ENCODE measurements at places on chromosomes 7 and 10.
A peak's percentile ranks its signal among the peaks of the same experiment; 100 is the strongest.

- DNase-seq: no peak
These were observed 115.5 kb upstream of the ZMIZ1 start for GRCh38 chr10:78953113-78953798.

DNA sequence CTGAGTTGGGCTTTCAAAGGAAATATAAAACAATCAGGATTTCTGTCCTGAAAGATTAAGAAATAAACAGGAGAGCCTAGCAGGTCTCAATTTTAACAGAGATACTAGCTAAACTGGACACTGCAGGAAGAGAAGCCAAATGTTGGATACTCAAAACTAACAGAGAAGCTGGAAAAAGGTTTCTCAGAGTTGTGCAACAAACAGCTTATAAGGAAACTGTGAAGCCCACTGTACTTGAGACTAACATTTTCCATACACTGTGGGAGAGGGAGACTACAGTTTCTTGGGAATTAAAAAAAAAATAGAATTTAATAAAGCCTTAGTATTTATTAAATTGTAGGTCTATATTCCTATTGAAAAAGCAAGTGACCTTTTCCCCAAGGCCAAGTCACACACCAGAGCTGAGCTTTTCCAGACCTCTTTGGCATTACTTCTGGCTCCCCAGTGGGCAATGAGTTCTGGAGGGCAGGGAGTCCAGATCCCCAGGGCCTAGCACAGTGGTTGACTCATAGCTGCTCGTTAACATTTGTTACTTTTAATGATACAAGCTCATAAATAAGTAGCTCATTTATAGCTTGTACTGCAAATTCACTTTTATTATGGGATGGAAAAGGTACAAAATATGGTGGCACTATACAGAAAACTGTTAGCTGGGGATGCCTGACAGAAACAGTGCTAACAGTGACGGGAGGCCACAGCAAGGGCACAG is 68.3 kb downstream of the MINDY3 start:
- DNase-seq: no peak

GRCh38 chr7:155322530-155322929 is 24.9 kb downstream of the INSIG1 start:
- DNase-seq: no peak

DNA sequence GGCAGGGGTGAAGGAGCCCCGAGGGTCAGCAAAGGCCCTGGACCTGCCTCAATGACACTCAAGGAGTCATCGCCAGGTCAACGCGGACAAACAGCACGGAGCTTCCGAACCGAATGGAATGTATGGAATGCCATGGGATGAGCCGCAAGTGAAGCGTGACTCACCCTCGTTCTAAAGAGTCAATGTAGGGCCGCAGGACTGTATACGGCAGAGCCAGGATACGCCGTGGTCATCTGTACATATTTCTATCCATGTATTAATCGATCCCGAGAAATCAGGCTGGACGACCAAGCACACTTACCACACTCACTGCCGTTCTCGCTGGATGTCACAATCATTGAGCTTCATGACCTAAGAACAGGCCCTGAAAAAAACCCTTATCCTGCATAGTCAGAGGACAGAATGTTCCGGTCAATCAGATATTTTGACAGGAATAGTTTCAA is 4.3 kb downstream of the SNX8 start:
- DNase-seq: no peak

- DNase-seq: no peak
These were observed 609 bp downstream of the KLRG2 start for GRCh38 chr7:139482662-139483466.

DNA sequence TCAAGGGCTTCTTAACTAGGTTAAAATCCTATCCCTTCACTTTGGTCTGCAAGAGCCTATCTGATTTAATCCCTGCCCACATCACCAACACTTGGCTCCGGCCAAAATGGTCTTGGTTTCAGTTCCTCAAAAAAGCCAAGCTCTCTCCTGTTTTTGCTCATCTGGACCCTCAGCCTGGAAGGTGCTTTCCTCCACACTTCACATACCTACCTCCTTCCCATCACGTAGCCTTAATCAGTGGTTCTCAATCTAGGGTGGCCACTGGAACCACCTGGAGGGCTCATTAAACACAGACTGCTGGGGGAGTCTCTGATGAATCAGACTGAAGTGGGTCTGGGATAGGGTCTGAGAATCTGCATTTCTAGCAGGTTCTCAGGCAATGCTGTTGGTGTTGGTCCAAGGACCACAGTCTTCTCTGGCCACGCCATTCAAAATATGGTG is 227.0 kb upstream of the AOAH start:
- no peak for DNase-seq

- no peak for DNase-seq
These were observed 361.8 kb downstream of the GATA3 start for GRCh38 chr10:8416192-8416701.

GRCh38 chr7:54629771-54630170 is 87.6 kb downstream of the VSTM2A start:
- no peak for DNase-seq

GRCh38 chr10:13913897-13914296 is 327.1 kb downstream of the PRPF18 start:
- DNase-seq: no peak

DNA sequence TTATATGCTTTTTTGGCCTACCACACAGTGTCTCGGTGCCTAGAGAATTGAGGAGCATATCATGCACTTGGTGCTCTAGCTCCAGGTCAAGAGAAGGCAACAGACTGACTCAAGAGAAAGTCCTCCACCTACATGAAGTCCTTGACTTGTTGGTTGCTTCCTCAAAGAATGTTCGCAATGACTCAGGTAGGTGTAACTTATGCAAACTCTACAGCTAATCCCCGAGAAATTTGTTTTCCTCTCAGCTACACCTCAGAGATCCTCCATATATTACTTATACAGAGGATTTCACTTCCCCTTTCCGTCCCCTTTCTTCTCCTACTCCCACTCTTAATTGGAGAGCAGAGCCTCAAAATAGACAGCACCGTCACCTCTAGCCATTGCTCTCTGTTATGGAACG is 1013.1 kb downstream of the KCNMA1 start:
- no peak for DNase-seq

DNA sequence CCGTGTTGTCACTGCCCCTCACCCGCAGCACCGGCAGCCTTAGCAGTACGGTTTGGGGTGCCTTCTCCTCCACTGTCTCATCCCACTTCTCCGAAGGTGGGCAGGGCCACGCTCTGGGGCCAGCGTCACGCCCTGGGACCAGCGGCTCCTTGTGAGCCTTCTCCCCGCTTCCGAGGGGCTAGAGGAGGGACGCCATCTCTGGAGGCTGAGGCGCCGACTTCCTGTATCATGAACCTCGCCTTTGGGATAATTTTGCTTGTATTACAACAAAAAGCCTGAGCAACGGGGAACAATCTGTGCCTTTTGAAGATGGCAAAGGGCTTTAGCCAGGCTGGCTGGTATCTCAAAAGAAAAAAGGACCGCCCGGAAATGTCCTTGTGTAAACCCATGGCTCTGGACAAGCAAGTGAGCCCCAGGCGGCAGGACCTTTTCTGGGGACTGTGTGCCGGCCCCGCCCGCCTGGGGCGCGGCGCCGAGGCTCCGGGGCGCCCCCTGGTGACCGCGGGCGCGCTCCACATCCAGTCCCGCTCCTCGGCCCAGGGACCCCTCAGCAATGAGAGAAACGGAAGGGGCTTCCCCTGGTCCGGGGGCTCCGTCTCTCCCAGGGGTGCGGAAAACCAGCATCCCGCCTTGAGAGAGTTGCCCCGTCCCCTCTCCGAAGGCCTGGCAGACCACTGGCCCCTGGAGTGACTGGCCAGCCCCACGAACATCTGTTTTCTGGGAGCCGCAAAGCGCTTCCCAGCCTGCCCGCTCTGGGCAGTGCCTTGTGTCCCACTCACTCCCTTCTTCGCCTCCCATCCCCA is 3.8 kb downstream of the DEPP1 start:
- peak; percentile 24 for DNase-seq

- DNase-seq: no peak
These were observed 389.6 kb downstream of the REEP3 start for GRCh38 chr10:63910806-63911205.

DNA sequence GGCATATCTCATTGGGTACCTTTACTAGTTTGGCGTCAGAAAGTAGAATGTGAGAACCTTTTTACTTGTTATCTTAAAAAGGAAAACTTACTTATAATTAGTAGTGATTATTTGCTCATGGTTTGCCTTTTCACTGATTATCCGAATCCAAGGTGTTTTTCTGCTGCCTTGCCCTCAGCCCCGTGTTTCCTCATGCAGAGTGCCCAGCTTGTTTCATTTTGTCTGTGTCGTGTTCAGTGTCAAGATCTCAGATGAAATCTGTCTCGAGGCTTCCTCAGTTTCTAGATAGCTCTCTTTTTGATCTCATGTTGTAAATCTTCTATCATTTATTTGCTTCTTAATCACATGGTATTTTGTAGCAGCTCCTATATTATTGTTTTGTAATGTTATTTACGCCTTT is 30.1 kb downstream of the RPA3 start:
- no peak for DNase-seq

DNA sequence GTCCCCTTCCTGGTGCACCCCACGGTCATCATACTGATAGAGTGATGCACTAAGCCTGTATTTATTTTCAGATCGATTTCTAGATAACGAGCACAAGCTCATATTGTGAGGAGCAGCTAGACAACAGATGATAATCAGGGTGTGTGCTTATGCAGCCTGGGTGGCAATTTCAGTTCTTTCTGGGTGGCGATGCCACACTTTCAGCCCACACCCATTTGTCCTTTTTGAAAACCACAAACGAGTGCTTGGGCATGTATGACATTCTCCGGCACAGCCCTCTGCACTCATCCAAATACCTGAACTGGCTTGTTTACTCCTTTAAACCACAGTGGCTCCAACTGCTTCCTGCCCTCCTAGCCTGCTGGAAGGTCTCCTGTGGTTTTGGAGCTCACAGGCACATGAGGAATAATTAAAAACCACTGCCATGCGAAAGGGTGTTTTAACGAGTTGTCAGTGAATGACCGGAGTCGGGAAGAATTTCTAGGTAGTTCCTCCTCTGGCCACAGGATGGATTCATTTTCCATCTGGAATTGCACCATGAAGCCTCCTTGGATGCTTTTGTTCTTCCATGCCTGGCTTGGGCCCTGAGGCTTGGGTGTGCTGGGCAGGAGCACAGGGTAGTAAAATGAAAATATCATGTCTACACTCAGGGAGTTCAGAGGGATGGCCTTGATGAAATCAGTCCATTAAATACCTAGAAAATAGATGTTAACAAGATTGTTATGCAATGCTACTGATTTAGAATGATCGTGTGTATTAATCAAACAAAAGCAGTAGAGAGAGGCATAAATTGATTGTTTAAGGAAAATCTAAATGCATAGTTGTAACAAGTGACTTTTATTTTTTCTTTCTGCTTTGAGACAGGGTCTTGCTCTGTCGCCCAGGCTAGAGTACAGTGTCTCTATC is 52.4 kb upstream of the ITGB1 start:
- DNase-seq: no peak

GRCh38 chr10:129877773-129878371 is 86.2 kb downstream of the EBF3 start:
- DNase-seq: no peak

GRCh38 chr7:139658296-139658695 is 119.5 kb downstream of the HIPK2 start:
- no peak for DNase-seq

GRCh38 chr7:156833312-156833711 is 59.7 kb downstream of the LMBR1 start:
- DNase-seq: no peak

DNA sequence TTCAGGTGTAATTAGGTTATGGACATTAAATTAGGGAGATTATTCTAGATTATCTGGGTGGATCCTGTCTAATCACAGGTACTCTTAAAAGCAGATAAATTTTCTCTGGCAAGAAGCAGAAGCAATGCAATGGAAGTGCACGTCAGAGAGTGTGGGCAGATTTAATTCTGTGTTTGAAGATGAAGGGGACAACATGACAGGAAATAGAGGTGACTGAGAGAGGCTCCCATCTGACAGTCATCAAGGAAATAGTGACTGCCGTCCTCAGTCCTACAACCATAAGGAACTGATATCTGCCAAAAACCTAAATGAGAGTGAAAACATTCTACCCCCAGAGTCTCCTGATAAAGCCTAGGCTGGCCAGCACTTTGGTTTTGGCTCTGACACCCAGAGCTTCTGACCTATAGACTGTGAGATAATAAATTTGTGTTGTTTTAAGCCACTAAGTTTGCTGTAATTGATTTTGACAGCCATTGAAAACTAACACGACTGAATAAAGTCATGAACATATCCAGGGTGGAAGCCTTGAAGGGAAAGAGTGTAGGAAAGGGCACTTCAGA is 30.5 kb upstream of the DDX50 start:
- no peak for DNase-seq

DNA sequence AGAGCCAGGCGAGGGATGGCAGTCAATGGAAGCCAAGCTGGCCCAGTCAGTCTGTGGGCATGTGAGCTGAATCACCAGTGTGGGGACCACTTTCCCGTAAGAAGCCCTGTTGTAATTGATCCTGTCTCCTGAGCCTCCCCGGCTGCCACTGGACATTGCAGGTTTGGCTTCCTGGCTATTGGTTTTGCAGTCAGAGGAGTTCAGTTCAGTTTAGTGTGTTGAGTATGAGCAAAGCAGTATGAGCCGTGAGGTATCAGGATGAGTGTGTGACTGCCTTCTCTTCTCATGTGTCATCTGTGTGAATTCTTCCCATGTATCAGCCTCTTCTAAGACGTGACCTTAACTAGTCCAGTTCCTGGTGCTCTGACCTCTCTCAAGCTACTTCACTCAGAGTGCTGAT is 227.4 kb downstream of the PRKG1 start:
- no peak for DNase-seq

- DNase-seq: no peak
These were observed 639.8 kb downstream of the SORCS3 start for GRCh38 chr10:105280895-105281294.

DNA sequence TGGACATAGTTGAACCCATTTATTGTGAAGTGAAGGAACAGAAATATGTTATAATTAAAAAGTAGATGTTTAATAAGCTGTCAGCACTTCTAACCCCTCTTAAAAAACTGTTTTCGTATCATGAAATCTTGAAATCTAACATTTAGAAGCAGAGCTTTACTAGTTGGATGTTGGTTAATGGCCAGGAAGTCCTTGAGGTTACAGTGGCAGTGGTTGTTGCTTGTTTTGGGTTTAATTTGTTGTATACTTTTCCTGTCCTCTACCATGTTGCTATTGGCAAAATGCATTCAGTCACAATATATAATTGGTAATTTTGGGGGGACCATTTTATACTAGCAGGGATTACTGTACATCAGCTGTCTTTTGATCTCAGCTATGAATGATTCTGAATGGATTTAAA is 60.7 kb downstream of the EXOC4 start:
- no peak for DNase-seq

- no peak for DNase-seq
These were observed 55.7 kb upstream of the HECTD2 start for GRCh38 chr10:91354166-91355075.

- no peak for DNase-seq
These were observed 145.7 kb upstream of the CHST15 start for GRCh38 chr10:124239134-124239533.

Data from cortex of kidney (tissue), 1 donor.